ENCODE measurements at places on chromosomes 3 and 15.

GRCh38 chr3:164351131-164351530 lies 727.2 kb downstream of the SI start:
- DNase-seq: no peak

- no peak for DNase-seq
Observed at GRCh38 chr3:186472456-186473008, 71.6 kb downstream of the CRYGS start.

DNA sequence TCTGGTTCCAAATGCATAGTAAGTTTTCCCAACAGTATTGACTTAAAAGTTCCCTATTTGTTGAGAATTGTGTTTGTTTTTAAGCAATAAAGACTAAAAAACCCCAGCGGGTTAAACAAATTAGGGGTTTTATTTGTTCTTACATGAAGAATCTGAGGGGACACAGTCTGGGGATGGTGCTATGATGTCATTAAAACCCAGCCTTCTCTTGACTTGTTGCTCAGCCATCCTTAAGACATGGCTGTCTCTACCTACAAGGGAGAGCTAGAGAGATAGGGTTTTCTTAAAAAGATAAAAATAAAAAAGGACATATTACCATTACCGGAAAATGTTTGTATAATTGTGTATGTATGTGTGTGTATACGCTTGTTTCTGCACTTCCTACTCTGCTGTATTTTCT lies 11.7 kb upstream of the ARL14 start:
- DNase-seq: no peak

DNA sequence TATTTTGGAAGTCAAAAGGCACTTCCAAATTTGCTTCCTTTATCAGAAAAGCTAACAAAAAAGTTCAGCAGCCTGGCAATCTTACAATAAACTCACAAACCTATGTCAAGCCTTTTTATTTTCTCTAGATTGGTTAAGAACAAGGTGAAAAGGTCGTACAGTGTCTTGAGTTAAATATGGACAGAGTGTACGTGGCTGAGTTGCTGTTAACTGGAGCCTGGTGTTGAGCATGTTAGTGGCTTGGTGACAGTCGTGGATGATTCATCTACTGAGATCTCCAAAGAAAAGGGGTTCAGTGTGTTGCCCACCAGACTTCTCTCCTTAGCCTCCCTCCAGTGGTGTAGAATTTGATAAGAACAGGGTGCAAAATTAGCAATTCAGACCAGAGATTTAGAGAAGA lies 89.7 kb downstream of the SSR3 start:
- DNase-seq: no peak

DNA sequence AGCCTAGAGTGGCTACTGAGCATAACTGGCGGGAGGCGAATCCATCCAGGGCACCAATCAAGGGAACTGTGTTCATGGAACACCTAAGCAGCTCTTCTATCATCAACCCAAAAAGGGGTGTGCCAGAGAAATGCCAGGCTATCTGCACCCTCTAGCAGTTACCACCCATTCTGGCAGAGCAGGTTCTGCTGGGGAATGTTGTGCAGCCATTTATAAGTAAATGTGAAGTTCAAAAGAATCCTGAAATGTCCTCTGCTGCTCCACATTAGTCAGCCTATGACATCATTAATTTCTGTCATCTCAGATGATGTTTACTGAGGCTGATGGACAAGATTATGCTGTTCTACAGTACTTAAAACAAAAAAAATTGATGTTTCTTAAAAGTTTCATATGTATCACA lies 7.7 kb downstream of the SKIC8 start:
- DNase-seq: no peak

GRCh38 chr15:73767806-73768501 lies 14.8 kb upstream of the INSYN1 start:
- no peak for DNase-seq

- no peak for DNase-seq
Observed at GRCh38 chr3:53691349-53691748, 154.9 kb downstream of the CHDH start.

DNA sequence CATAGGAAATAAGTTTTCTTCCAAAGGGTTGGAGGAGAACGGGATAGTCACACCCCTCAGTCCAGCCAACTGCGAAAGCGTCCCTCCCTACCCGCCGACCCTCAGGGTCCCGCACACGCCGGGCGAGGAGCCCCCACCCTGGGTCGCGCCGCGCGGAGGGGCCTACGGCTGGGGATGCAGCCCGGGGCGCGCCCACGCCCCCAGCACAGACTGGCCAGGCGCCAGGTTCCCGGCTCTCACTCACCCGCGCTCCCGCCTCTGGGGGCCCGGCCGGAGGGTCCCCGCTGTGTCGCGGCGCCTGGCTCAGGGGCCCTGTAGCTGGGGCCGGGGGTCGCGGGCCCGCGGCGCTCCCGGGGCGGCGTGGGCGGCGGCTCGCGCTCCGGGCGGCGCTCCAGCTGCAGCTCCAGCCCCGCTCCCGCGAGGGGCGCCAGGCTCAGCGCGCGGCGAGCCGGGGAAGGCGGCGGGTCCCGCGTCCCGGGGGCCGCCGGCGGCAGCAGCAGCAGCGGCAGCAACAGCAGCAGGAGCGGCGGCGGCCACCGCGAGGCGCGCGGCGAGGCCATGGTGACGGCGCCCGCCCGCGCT lies 375 bp downstream of the HEG1 start:
- no peak for DNase-seq

DNA sequence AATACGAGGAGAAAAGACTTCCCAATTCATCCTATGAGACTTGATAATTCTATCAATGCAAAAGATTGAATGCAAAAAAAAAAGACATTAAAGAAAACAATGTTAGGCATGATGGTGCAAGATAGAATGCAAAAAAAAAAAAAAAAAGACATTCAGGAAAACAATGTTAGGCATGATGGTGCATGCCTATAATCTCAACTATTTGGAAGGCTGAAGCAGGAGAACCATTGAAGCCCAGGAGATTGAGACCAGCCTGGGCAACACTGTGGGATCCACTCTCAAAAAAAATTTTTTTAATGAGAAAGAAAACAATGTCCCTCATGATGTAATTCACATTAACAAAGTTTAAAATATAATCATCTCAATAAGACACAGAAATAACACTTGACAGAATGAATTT lies 75.9 kb downstream of the MYO9A start:
- DNase-seq: no peak

GRCh38 chr3:129965937-129966336 lies 8.6 kb upstream of the TRH start:
- DNase-seq: no peak

DNA sequence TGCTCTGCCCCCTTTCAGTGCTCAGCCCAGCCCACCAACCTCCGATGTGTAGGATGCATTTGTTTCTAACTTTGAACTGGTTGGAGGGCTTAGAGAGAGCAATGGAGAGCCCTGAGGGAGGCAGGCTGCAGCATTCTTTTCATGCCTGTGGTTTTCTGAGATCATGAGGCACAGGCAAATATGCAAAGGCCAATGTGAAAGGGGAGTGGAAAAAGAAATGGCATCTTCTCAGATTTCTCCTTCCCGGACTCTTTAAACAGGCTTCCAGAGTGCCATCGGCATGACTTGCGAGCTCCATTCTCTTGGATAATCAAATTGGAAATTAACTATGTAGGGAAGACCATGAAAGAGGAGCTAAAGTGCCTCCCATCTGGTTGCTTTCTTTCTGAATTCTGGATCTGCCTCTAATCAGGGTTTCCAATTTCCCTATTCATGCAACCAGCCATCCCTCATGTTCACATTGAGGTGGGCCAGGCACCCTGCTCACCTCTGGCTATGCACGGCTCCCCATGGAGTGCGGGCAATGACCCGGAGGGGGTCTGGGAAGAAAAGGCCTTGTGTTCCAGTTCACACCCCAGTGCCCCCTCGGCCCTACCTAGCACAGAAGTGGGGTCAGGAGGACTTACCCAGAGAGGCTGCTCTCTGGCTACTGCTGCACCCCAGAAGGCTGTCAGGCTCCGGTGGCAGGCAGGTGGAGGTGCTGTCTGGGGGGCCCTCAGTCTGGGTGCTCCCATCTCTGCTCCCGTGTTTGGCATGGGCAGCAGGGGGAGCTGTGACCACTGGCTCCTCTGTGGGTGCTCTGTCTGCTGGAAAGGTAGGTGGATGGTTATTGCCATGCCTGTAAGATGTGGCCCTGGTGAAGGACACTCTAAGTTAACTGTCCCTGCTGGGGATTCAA lies 16.1 kb downstream of the AMOTL2 start:
- DNase-seq: no peak

GRCh38 chr15:41621200-41622193 lies 38.7 kb upstream of the MGA start:
- peak; percentile 75 for DNase-seq

- DNase-seq: no peak
Observed at GRCh38 chr3:71462586-71462985, 120.9 kb downstream of the FOXP1 start.

All from CD4-positive, alpha-beta T cell (primary cell).